ENCODE measurements at places on chromosomes 5 and 9.

- no peak for DNase-seq
Measured at GRCh38 chr5:60487885-60488442, 212.0 kb downstream of the DEPDC1B start.

- DNase-seq, result no peak
Measured at GRCh38 chr5:74375271-74375670, 265.3 kb downstream of the ENC1 start.

- DNase-seq, result no peak
Measured at GRCh38 chr5:80141147-80141671, 106.1 kb downstream of the THBS4 start.

- DNase-seq, result no peak
Measured at GRCh38 chr5:158468444-158468843, 609.5 kb upstream of the CLINT1 start.

- no peak for DNase-seq
Measured at GRCh38 chr9:7313389-7313788, 486.2 kb downstream of the DMAC1 start.
